Foreskin keratinocyte (primary cell): ENCODE measurements at places on chromosomes 2 and 18.

DNA sequence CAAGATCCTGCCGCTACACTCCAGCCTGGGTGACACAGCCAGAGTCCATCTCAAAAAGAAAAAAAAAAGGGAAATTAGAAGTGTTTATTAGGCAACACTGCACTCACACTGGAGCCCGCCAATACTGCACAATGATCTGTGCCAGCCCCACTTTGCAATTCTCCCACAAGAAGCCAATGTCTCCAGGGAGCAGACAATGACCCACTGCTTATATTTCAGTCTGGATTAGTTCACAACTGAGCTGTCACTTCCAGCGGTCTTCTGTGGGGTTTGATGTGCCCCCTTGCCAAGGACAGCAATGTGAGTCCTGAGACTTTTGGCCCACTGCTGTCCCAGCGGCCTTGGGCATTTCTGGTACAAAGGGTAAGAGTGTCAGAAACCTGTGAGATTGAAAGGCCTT lies 85.6 kb upstream of the PPM1B start:
- no peak for DNase-seq

DNA sequence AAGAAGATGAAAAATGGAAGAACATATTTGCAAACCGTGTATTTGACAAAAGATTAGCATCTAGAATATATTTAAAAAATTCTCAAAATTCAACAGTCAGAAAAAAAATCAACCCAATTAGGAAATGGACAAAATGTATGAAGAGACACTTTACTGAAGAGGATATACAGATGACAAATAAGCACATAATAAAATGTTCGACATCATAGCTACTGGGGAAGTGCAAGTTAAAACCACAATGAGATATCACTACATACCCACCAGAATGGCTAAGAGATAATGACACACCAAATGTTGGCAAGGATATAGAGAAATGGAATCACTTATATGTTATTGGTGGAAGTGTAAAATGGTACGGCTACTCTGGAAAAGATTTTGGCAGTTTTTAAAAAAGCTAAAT lies 11.7 kb upstream of the NUP35 start:
- DNase-seq, result no peak

- no peak for DNase-seq
These were observed 428.7 kb upstream of the GYPC start for GRCh38 chr2:126227250-126227649.

DNA sequence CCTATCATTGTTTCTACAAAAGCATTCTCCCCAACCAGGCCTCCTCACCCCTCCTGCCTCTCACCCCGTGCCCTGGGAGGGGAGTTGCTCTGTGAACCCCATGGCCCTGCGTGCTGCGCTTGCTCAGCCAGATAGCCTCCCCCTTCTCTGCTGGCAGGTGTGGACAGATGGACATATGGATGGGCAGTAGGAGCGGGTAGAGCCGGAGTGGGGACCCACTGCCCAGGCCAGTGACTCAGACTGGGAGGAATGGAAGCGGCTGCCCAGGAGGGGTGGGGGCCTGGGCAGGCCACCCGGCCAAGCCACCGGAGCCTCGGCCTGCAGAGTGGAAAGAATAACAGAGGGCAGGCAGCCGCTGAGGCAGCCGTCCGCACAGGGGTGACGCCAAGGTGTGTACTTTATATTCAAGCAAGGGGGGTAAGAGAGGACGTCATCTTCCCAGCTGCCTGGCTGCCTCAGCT lies 8.7 kb downstream of the CYP26B1 start:
- DNase-seq, result no peak

DNA sequence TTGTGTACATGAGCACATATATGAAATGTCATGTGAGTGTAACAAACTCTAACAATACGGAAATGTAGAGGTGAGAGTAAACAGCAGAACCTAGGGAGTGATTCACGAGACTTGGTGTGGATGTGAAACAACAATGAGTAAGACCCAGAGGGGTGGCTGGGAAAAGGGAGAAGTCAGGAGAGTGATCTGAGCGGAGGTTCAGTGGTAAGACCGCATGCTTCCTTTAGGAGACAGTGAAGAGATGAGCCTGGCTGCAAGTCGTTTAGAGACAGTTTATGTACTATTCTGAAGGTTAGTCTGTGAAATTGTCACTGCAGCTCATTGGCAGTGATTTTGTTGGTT lies 150.6 kb downstream of the PRPF40A start:
- no peak for DNase-seq

GRCh38 chr2:98607741-98608115 lies 584 bp downstream of the COA5 start:
- no peak for DNase-seq

DNA sequence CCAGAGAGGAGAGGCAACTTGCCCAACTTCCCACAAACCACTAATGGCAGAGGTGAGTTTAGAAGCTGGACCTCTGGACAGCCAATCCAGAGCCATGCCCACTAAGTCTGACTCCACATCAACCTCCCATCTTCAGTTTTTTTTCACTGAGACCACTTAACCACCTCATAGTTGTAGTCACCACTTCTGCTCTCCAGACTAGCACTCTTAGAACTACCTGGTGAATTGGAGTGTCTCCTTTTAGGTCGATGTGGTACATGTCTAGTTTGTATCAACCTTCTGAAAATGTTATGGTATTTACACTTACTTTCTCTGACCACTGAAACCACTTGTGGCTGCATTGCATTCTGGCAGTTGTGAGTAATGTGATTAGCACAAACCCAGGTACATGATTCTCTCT lies 743.6 kb upstream of the FANCL start:
- no peak for DNase-seq

- no peak for DNase-seq
These were observed 396.7 kb downstream of the CDH2 start for GRCh38 chr18:27780061-27780745.

DNA sequence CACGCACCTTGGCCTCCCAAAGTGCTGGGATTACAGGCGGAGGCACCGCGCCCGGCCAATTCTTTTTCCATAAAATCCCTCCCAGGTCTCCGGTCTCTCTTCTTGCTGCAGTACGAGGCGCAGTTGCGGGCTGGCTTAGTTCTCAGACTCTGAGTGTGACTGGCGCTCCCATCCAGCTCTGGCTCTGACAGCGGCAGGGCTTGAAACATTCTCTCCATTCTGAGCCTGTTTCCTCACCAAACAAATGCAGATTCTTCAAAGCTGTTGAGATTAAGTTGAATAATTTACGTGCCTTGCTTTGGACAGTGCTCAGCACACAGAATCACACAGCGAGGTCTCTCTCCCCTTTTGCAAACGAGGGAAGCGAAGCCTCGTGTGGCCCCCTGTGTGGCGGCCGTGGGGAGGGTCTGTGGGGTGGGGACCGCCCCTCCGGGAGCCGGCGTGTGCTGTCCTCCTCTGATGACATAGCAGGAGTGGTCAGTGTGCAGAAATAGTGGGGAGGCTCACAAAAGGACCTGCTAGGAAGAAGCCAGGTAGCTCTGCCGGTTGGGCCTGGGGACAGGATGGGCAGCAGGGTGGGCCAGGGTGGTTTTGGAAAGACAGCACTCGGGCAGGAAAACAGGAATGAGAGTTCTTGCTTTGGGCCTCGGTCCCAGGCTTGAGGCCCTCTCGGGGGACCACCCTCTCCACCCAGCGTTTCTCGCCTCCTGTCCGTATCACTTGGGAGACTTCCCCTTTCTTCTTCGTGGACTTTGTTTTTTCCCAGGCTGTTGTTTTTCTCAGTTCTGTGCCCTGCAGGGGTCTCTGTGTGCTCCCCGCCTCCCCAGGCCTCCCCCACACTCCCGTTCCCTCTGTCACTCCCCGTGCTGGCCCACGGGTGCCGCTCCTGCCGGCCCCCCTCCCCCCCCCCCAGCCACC lies 75.0 kb downstream of the KCNG2 start:
- no peak for DNase-seq

- no peak for DNase-seq
These were observed 2119.6 kb upstream of the PIK3C3 start for GRCh38 chr18:39835303-39836030.

- no peak for DNase-seq
These were observed 181.3 kb downstream of the INSIG2 start for GRCh38 chr2:118269408-118270051.

- DNase-seq, result peak; percentile 34
These were observed 100.2 kb downstream of the TNS1 start for GRCh38 chr2:217902379-217903141.

DNA sequence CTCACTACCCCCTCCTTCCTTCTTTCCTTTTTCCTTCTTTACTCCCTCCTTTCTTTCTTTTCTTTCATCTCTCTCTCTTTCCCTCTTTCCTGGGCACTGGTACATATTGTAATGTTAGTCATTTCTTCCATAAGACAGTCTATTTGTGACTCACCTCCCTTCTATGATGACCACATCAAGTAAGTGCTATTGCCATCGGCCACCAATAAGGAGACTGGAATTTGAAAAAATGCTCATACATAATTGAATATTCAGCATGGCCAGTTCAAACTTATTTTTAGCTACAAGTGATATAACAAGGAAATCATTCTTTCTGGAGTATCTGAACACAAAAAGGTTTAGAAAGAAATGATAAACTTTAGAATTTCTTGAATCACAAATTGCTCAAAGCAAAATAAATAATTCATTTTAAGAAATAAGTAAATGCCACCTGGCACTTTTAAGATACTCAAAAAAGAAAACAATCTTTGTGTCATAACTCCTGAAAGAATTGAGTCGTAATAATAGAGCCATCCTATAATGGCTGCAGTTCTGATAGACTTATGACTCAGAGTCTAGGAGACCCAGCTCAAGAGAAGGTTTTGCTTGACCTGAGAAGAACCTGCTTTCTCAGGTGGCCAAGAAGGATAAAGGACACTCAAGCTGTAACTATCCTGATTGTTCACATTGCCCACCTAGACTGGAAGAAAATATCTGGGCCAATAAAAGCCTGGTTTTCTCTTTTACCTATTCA lies 51.6 kb upstream of the CCBE1 start:
- DNase-seq, result peak; percentile 69

- no peak for DNase-seq
These were observed 142.1 kb downstream of the TRIB2 start for GRCh38 chr2:12858786-12859185.

- no peak for DNase-seq
These were observed 279.7 kb downstream of the SRBD1 start for GRCh38 chr2:45331410-45331786.

DNA sequence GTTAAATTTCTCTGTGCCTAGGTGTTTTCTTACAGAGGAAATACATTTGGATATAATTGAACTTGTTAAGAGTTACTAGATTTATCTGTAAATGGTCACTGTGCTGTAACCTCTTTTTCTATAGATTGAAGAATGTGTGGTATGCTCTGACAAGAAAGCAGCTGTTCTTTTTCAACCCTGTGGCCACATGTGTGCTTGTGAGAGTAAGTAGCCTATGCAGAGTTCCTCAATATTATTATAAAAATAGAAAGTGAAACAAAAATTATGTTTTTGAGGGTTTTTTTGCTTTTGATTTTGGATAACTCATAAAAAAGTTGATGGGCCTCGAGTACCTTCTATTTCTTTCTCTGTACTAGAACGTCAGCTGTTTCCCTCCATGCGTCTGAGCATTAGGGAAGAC lies 112.4 kb downstream of the MIB1 start:
- no peak for DNase-seq

GRCh38 chr2:49934481-49934880 lies 780.2 kb upstream of the FSHR start:
- DNase-seq, result no peak

- no peak for DNase-seq
These were observed 11.9 kb upstream of the RPL37A start for GRCh38 chr2:216486708-216487107.

- no peak for DNase-seq
These were observed 28.7 kb upstream of the SLC16A14 start for GRCh38 chr2:230097424-230097823.

GRCh38 chr2:64799592-64800252 lies 146.0 kb upstream of the SERTAD2 start:
- DNase-seq, result peak; percentile 61

DNA sequence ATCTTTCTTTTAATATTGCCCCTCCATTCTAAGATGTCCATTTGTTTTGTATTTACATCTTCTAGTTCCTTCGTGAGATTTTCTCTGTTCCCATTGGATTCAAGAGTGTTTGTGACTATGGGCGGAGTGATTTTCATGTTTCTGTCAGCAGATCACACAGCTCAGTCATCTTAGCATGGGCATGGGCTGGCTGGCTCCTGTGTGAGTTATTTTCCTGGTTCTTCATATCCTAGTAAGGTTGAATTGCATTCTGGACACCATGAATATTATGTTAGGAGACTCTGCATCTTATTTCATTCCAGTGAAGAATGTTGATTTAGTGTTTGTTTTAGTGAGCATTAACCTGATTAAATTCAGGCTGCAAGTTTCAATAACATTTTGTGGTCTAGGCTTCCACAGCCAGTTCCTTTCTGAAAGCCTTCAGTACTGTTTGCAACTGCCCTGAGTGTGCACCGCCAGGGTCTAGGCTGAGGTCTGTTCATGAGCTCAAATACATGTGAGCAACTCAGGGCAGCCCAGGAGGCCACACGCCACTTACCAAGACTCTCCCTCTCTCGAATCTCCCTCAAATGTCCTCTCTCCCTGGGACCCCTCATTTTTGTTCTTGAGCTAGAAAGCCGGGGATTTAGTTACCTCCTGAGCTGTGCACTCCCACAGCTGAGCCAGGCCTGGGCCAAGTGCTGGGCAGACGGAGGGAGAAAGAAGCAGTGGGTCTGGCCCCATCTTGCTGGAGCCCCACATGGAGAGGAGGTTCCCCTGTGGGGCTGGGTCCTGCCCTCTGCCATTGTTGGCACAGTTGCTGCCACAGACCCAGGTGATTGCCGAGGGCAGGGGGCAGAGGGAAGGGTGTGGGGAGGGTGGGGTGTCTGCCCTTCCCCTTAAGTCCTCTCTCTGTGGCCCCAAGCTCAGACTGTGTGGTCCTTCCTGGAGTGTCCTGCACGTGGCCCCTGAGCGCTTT lies 145.9 kb downstream of the RTP5 start:
- no peak for DNase-seq

GRCh38 chr2:42076357-42077225 lies 28.8 kb downstream of the PKDCC start:
- no peak for DNase-seq

- no peak for DNase-seq
These were observed at the start of gene KCTD18 for GRCh38 chr2:200509612-200510433. Gene KCTD18 (minus strand): TSS chr2:200510068. CDS start chr2:200507016, 3,052 bp downstream.

GRCh38 chr18:63511285-63511684 lies 30.9 kb upstream of the SERPINB12 start:
- peak; percentile 69 for DNase-seq

- DNase-seq, result no peak
These were observed 310.6 kb upstream of the SPRED2 start for GRCh38 chr2:65742977-65743376.

GRCh38 chr2:48749291-48750127 lies 6.0 kb downstream of the LHCGR start:
- no peak for DNase-seq
